Prostate gland (tissue), 2 donors: ENCODE measurements at places on chromosomes 1 and 21. TPM values are rescaled to one million over a fixed set of nuclear protein-coding genes. Genes with fewer than 3 reads are reported as not detected.

- no peaks in the 10 kb centered on the region for H3K36me3 ChIP-seq
- peaks cover 10% of the 10 kb centered on the region for H3K4me1 ChIP-seq
- H3K27ac ChIP-seq = no peak overlapping the region
- H3K4me3 ChIP-seq = no peak overlapping the region
These were observed 12.3 kb upstream of the HES5 start for GRCh38 chr1:2542246-2542915.

Gene CLCA1
- total RNA-seq = 0.34 TPM

DNA sequence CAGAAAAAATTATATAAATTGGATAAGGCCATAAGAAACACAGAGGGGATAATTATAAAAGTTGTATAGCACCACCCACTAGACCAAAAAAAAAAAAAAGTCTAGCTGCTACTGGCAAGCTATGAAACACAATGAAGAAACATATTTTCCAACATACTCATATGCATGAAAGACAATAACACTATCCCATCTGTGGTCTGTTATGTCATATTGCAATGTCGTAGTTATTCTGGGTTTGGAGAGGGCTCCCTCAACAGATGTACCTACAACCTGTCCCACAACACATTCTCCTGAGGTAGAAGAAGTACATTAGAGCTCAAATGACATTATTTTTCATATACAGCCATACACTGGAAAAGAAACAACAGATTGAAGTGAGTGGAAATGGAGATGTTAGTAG, 517.6 kb upstream of the ADGRL4 start:
- H3K27me3 ChIP-seq = no peaks in the 10 kb centered on the region
- no peak overlapping the region for H3K4me3 ChIP-seq
- no peak overlapping the region for H3K27ac ChIP-seq
- no peaks in the 10 kb centered on the region for H3K36me3 ChIP-seq

GRCh38 chr1:166676981-166677380, 162.3 kb upstream of the POGK start:
- no peaks in the 10 kb centered on the region for H3K4me1 ChIP-seq
- no peaks in the 10 kb centered on the region for H3K27me3 ChIP-seq
- DNase-seq = no peak
- no peak overlapping the region for H3K4me3 ChIP-seq
- H3K27ac ChIP-seq = no peak overlapping the region

DNA sequence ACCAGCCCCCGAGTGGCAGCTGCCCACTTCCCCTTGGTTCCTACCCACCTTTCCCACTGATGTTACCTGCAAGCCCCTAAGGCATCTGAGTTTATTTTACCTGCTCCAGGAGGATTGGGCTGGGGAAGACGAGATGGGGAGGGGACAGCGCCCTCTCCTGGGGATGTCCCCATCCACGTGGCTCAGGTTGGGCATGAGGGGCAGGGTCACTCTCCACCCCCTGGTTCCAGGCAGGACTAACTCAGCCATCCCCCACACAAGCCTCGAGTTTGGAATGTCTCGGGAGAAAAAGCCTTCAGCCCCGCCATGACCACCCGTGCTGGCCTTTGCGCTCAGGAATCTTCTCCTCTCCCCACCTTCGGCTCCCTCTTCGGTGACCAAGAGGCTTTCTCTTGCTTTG, 90.0 kb downstream of the ARHGEF10L start:
- DNase-seq = no peak
- H3K4me3 ChIP-seq = no peak overlapping the region
- no peaks in the 10 kb centered on the region for H3K36me3 ChIP-seq
- no peaks in the 10 kb centered on the region for H3K27me3 ChIP-seq
- H3K4me1 ChIP-seq = no peaks in the 10 kb centered on the region

DNA sequence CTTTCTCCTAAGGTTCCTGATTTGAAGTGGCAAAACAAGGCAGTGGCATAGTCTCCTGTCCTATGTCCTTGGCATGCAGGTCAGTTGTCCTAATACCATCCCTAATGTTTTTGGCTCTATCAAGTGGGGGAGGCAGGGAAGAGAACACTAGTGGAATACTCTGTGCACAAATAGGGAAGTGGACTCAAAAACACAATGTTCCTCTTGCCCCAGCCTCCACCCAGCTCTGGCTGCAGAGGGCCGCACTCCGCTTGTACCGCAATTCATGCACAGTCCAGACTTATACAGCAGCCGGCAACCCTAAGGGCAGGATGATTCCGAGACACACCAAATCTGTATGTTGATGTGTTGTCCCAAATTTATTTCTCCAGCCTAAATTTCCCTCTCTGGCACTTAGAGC, 14.5 kb downstream of the PLEKHO1 start:
- H3K36me3 ChIP-seq = no peaks in the 10 kb centered on the region
- DNase-seq = no peak
- H3K27ac ChIP-seq = peak overlapping the region; percentile 95
- no peaks in the 10 kb centered on the region for H3K27me3 ChIP-seq

DNA sequence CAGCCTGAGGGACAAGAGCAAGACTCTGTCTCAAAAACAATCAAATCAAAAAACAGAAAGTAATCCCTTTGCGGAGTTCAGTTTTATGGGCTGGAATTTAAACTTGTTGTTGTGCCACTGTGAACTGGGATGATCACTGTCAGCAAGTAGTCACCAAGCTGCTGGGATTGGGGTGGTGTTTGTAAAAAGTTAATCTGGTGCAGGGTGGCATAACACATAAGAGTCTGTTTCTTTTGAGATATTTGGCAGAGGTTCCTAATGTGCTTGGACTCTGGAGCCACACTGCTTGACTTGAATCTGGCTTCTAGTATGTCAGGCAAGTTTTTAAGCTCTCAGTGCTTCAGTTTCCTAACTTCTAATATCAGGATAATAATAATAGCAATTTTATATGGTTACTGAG, 6.6 kb downstream of the CLIC4 start:
- H3K27me3 ChIP-seq = no peaks in the 10 kb centered on the region
- H3K4me1 ChIP-seq = no peaks in the 10 kb centered on the region
- no peak overlapping the region for H3K4me3 ChIP-seq
- H3K27ac ChIP-seq = no peak overlapping the region
- DNase-seq = no peak

Gene RCC2
- total RNA-seq = 65.4 TPM

- H3K36me3 ChIP-seq = no peaks in the 10 kb centered on the region
- peak within 1 kb of the TSS; percentile 84 for H3K27ac ChIP-seq
- DNase-seq = peak; percentile 43
- peaks cover 5% of the 10 kb centered on the region for H3K4me1 ChIP-seq
- H3K4me3 ChIP-seq = peak within 1 kb of the TSS; percentile 37
- no peaks in the 10 kb centered on the region for H3K27me3 ChIP-seq
These were observed at the start of gene S100A13 for GRCh38 chr1:153626904-153627714. Gene S100A13, minus strand, starts transcription at chr1:153627505. Its CDS starts 1,033 bp downstream, at chr1:153626472.

GRCh38 chr1:232675260-232675659, 45.3 kb upstream of the SIPA1L2 start:
- H3K27me3 ChIP-seq = no peaks in the 10 kb centered on the region
- no peak for DNase-seq
- H3K36me3 ChIP-seq = no peaks in the 10 kb centered on the region

Gene PDPN
- total RNA-seq = 19.5 TPM

- H3K4me3 ChIP-seq = no peak overlapping the region
- no peak overlapping the region for H3K27ac ChIP-seq
- no peak for DNase-seq
- no peaks in the 10 kb centered on the region for H3K27me3 ChIP-seq
- no peaks in the 10 kb centered on the region for H3K4me1 ChIP-seq
These were observed 25.2 kb upstream of the TAL1 start for GRCh38 chr1:47257224-47257623.

- H3K4me3 ChIP-seq = no peak overlapping the region
- no peak for DNase-seq
- H3K36me3 ChIP-seq = no peaks in the 10 kb centered on the region
These were observed 351.0 kb upstream of the B3GALT2 start for GRCh38 chr1:193537266-193538002.

Gene NGF
- total RNA-seq = 1.1 TPM

- no peak for DNase-seq
- no peaks in the 10 kb centered on the region for H3K27me3 ChIP-seq
- no peaks in the 10 kb centered on the region for H3K4me1 ChIP-seq
- H3K4me3 ChIP-seq = no peak overlapping the region
These were observed 43.2 kb downstream of the CNN3 start for GRCh38 chr1:94883691-94884090.

Gene SPATA21
- total RNA-seq = not detected

- H3K4me3 ChIP-seq = no peak overlapping the region
- no peak for DNase-seq
- no peaks in the 10 kb centered on the region for H3K27me3 ChIP-seq
These were observed 54.0 kb downstream of the RAB3B start for GRCh38 chr1:51936531-51936930.

DNA sequence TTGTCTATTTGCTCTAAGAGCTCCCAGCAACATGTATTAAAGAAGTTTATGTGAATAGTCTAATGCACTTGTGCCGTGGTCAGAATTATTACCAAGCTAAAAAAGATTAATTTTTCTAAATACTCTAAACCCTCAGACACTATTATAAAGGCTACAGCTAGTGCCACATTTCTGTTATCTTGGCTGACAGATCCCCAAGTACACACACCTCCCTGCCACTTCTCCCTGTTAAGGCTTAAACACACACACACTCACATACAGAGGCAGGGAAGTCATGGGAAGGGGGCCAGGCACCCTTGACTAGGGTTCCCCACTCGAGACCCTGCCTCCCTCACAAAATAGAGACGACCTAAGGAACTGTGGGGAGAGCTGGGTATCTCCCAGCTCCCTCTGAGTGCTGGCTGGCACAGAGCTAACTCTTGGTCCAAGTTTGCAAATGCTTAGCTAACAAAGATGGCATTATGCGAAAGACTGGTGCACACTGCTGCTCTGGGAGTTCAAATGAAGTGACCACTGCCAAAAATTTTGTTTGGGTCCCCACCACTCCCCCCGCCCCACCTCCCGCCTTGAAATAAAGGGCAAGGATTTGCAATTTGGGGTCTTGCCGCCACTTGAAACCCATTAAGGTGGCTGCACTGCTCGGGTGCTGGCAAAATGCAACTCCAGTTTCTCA, 9.8 kb downstream of the SSBP3 start:
- H3K27me3 ChIP-seq = no peaks in the 10 kb centered on the region
- no peak overlapping the region for H3K4me3 ChIP-seq
- peaks cover 4% of the 10 kb centered on the region for H3K4me1 ChIP-seq
- no peak for DNase-seq
- H3K27ac ChIP-seq = no peak overlapping the region
- H3K36me3 ChIP-seq = peaks cover 10% of the 10 kb centered on the region

Gene COA7
- 9.1 TPM for total RNA-seq

Gene COG2
- total RNA-seq = 26.1 TPM

DNA sequence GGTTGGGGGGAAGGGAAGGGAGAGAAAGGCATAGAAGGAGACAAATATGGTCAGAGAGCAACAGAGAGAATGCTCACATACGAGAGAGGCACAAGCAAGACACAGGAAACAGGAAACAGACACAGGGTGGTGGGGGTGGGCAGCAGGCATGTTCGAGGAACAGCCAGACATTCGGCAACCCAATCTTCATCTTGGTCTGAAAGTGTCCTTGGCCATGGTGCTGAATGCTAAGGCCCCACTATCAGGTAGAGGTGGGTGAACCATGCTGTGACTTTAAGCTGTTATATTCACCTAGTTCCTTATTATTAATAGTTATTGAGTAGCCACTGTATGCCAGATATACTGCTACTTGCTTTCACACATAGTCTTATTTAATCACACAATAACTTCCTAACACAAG, 109.2 kb downstream of the DDX20 start:
- no peak overlapping the region for H3K27ac ChIP-seq
- H3K4me1 ChIP-seq = no peaks in the 10 kb centered on the region
- H3K36me3 ChIP-seq = no peaks in the 10 kb centered on the region

DNA sequence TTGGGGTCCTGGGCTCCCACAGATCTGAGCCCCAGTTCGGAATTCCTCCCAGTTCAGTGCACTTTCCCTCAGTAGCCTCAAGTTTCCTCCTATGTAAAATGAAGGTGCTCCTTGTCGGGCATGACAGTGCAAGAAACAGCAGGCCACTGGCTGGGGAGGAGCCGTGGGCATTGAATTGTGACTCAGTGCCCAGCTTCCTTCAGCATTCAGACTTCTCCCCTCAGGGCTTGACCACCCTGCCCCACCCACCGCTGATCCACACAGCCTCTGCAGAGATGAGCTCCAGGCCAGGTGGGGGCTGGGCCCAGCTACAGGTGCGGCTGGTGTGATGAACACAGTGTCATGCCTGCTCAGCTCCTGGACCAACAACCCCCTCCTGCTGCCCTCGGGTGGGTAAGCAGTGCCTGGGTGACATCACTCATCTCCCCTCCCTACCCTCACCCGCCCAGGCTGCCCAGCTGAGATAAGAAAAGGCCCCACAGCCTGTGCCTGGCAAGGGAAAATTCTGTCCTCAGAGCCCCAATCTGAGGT, 4.9 kb downstream of the MOB3C start:
- H3K27ac ChIP-seq = no peak overlapping the region
- H3K4me1 ChIP-seq = peaks cover 3% of the 10 kb centered on the region
- no peak for DNase-seq
- H3K27me3 ChIP-seq = no peaks in the 10 kb centered on the region
- H3K36me3 ChIP-seq = peaks cover 3% of the 10 kb centered on the region

DNA sequence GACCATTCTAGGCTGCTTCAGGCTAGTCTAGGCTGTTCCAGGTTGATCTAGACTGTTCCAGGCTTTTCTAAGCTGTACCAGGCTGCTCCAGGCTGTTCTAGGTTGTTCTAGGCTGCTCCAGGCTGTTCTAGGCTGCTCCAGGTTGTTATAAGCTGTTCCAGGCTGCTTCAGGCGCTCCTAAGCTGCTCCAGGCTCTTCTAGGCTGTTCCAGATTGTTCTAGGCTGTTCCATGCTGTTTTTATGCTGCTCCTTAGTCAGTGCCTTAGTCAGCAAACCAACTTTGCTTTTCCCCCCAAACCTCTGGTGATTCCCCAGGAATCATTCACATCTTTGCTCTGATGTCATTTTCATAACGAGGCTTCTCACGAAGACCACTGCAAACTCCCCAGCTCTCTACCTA, 171.4 kb upstream of the GALNT2 start:
- no peak overlapping the region for H3K4me3 ChIP-seq
- H3K4me1 ChIP-seq = no peaks in the 10 kb centered on the region
- H3K36me3 ChIP-seq = no peaks in the 10 kb centered on the region
- no peak overlapping the region for H3K27ac ChIP-seq
- no peaks in the 10 kb centered on the region for H3K27me3 ChIP-seq

- no peaks in the 10 kb centered on the region for H3K4me1 ChIP-seq
- no peaks in the 10 kb centered on the region for H3K27me3 ChIP-seq
- H3K4me3 ChIP-seq = no peak overlapping the region
- no peaks in the 10 kb centered on the region for H3K36me3 ChIP-seq
- H3K27ac ChIP-seq = no peak overlapping the region
- no peak for DNase-seq
These were observed 21.2 kb upstream of the UTS2 start for GRCh38 chr1:7873801-7874795.

GRCh38 chr1:160117709-160118183, 2.2 kb downstream of the ATP1A2 start:
- no peak overlapping the region for H3K27ac ChIP-seq
- H3K4me3 ChIP-seq = no peak overlapping the region
- no peaks in the 10 kb centered on the region for H3K36me3 ChIP-seq
- no peaks in the 10 kb centered on the region for H3K27me3 ChIP-seq
- no peak for DNase-seq
